ENCODE measurements at places on chromosomes 11 and 22.

DNA sequence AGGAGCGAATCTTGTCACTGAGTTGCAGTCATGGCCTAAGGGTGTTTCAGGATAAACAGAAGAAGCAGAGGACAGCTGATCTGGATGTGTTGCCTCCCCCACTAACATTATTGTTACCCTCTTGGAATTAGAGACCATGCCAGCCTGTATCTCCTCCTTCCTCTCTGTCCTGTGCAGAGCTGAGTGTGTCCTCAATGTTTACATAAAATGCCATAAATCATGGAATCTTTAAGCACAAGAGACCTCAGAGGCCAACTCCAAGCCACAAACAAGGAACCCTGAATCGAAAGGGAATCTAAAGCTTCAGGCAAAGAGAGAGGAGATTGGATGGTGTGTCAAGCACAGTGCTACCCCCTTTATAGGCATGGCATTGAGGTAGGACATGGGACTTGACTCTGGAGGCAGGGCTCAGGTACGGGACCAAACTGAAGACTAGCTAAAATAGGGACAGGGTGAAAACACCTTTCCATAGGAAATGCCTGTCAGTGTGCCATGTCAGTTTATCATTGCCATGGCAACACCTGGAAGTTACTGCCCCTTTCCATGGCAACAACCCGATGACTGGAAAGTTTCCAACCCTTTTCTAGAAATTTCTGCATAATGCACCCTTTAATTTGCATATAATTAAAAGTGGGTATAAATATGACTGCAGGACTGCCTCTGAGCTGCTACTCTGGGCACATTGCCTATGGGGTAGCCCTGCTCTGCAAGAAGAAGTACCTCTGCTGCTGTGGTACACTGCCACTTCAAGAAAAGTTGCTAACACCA is 489.7 kb downstream of the MIAT start:
- DNase-seq = no peak

GRCh38 chr11:101803651-101804050 is 111.2 kb upstream of the CEP126 start:
- no peak for DNase-seq

GRCh38 chr11:79362206-79362757 is 78.5 kb downstream of the TENM4 start:
- no peak for DNase-seq

DNA sequence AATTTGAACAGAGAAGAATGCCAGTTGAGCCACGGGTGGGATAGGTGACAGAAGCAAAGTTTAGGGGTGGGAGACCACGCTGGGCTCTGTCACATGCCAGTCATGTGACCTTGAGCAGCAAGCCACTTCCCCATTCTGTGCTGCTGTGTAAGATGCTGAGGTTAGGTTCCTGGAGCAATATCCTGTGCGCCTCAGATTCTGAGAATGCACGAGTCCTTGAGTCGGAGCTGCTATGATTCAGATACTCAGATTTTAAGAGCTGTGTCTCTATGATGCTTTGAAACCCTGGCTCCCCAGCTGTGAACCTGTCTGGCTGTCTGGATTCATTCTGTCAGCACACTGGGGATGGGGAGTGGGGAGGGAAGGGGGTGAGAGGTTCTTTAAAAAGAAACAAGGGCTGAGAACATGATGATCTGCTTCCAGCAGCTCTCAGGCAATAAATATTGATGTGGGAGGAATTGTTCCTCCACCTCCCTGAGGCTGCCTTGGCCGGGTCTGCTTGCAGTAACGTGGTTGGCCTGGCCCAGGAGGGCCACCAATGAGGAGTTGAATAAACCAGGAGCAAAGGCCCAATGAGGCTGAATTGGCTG is 24.0 kb downstream of the SLCO2B1 start:
- no peak for DNase-seq

DNA sequence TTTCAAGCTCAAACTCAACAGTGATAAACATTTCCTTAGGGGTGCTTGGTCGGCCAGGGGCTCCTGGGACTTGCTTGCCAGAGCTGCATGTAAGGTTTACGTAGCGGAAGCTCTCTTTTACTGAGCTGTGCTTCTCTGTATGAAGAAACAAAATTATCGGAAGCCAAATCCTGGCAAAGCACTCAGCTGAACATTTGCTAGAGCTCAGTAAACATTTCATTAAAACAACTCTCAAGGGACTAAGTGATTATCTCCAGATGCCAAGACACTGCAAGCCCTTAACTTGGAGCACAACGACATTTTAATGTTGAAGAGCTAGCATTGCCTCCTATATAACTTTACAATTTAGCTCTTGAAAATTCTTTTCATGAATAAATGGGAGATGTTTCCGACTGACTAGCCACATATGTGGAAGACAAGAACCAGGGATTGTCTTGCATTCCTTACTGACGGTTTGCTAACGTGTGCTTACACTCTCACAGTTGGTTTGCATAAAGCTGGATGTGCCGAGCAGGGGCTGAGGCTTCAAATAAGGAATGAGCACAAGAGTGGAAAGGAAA is 43.4 kb downstream of the SCUBE2 start:
- peak; percentile 65 for DNase-seq

GRCh38 chr22:37745548-37746365 is 48.9 kb downstream of the TRIOBP start:
- peak; percentile 82 for DNase-seq

- peak; percentile 64 for DNase-seq
Measured at GRCh38 chr11:88480223-88480622, 142.7 kb upstream of the CTSC start.

- no peak for DNase-seq
Measured at GRCh38 chr22:49103314-49104059, 724.2 kb downstream of the BRD1 start.

DNA sequence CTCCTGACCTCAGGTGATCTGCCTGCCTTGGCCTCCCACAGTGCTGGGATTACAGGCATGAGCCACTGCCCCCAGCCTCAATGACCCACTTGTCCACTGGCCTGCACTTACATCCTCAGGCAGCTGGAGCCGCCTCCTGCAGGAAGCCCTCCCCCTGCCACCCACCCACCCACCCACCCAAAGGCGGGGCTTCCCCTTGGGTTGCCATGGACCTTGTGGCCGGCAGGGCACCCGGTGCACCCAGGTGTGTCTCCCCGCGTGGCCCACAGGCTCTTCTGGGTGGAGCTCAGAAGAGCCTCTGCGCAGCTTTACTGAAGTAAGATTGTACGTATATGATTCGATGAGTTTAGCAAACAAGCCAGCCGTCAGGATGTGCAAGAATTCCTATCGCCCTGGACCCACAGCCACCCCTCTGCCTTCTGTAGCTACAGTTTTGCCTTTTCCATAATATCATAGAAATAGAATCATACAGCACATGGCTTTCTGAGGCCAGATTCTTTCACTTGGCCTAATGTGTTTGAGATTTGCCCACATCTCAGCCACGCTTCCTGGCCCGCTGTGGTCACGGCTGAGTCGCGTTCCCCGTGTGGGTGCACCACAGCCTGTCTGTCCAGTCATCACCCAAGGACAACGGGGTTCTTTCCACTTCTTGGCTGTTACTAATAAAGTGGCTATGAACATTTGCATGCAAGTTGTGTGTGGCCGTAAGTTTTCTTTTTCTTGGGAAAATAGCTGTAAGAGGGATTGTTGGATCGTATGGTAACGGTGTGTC is 5.3 kb upstream of the BRSK2 start:
- no peak for DNase-seq

GRCh38 chr11:69487849-69488542 is 6.5 kb downstream of the LINC01488 start:
- no peak for DNase-seq

DNA sequence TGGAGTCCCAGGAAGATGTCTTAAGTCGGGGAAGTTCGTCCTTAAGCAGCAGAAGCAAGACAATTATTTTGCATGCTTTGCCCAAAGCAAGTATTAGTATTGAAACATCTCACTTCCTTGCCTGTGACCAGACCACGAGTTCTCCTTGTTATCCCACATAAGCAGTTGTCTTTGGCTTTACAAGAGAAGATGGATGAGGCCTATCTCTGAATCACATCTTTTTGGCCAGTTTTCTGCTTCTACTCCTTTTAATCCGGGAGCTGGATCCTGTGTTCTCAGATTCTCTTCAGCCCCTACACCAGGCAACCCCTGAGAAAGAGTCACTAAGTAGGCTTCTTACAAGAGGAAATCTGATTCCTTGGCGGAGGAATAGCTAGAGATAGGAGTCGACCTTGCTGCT is 2.1 kb downstream of the SYT9 start:
- no peak for DNase-seq

- no peak for DNase-seq
Measured at GRCh38 chr22:40612291-40612751, 24.2 kb downstream of the MRTFA start.

DNA sequence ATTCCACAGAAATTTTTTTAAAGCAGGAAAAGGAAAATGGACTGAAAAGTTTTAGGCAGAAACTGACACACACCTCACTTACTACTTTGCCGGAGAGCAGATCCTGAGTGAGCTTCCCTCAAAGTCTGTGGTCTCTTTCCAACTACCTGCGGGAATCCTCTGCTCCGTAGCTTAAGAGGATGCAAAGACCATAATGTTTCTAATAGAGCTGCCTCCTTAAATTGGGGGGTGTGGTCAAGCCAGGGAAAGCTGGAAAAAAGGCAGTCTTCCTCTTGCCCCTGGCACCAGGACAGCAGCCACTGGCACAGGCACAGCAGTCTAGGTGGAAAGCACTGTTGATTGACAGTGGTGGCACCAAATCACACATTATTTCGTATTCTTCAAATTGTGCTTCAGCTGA is at the start of gene ETS1:
TSS of gene ETS1 (minus strand) at position 144 of the 400 bp plus-strand sequence. CDS start 14,428 bp downstream, outside the sequence.
- no peak for DNase-seq

- DNase-seq = no peak
Measured at GRCh38 chr11:8577791-8578581, 16.0 kb downstream of the STK33 start.

- DNase-seq = no peak
Measured at GRCh38 chr22:36562261-36562835, 33.4 kb upstream of the EIF3D start.

DNA sequence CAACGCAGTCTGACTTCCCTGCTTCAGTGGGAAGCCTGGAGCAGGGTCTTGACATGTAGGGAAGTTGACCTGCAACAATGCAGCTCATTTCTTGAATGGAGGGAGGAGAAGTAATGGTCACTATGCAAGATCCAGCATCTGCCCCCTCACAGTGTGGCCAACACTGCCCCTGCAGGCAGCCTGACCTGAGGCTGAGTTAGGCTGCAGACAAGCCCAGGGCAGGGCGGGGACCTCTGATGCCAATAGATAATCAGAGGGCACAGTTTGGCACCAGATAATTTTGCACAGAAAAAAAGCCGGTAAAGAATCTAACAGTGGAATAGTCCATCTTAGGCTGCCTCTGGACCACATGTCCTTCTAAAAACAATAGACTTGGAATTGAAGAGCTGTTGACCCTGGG is 182.3 kb downstream of the DSCAML1 start:
- no peak for DNase-seq

GRCh38 chr11:71158936-71159335 is 93.4 kb downstream of the SHANK2 start:
- no peak for DNase-seq

DNA sequence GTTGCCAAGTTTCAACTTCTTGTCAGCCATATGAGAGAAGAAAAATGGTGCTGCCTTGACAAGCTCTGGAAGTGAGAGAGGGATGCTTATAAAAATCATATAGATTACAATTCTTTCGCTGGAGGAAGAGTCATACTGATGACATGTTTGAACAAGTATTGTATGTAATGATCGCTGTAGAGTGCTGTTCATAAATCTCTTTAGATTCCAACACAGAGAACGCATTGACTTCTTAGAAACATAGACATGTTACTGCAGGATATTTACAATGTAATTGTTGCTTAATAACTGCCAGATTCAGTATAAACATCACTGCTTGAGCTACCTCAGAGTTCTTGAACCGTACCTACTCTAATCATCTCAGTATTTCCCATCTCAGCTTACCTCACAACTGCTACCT is 571.6 kb downstream of the LUZP2 start:
- DNase-seq = no peak

GRCh38 chr11:73137262-73137943 is 4.7 kb downstream of the FCHSD2 start:
- DNase-seq = no peak

DNA sequence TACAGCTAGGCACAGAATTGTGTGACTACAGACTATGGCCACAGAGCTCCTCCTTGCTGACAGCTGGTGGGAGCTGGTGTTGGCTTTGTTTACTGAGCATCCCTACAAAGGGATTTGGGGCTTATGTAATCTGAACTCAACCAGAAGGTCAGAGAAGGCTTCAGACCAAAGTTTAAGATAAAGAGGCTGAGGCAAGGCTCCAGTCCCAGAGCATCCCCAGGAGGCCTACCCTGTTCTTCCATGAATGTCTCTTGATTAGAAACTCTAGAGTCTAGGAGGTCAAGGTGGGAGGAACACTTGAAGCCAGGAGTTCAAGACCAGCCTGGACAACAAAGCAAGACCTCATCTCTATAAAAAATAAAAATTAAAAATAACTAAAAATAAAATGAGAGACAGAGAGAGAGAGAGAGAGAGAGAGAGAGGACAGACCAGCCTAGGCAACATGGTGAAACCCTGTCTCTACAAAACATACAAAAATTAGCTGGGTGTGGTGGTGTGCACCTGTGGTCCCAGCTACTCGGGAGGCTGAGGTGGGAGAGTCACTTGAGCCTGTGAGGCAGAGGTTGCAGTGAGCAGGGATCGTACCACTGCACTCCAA is 125.5 kb upstream of the SERPIND1 start:
- no peak for DNase-seq

DNA sequence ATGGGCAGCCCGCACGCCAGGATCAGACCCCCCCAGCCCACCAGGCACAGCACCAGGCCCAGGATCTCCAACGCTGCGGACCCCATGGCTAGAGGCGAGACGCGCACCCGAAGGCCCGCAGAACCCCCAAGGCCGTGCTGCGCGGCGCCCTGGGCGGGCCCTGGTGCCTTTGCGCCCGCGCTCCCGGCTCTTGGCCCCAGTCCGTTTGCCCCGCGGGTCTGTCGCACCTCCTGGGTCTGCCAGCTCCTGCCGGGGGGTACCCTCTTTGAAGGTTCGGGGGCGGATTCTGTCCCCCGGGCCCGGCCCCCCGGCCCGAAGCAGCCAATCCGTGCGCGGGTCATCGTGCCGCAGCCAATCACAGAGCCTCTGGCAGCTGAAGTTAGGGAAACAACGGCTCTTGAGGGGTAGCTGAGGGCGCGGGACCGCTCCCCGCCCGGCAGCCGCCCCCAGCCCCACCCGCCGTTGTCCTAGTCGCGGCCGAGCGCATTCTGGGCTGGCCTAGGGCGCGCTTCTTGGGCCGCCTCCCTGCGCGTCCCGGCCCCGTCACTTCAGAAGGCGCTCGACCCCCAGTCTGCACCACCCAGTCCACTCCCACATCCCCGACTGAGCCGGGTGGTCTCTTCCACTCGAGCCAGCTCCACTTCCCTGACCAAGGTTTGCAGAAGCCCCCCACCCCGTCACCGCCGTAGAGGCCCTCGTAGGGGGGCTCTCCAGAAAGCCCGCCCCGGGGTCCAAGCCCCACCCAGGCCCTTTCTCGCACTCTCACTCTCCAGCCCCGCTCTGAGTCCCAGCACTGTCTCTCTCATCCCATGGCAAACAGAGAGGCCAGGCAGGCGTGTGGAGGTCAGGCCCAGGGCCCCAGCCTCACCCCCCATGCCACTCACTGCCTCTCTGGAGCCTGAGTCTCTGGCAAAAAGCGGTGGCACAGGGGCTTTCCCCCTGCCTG is at the start of gene CLDN5:
TSS of gene CLDN5 (minus strand) at position 241 of the 946 bp plus-strand sequence. CDS start at position 86, 155 bp downstream.
- DNase-seq = no peak

GRCh38 chr11:117479372-117479771 is 151.7 kb downstream of the CEP164 start:
- no peak for DNase-seq

GRCh38 chr22:46738647-46739093 is 618 bp upstream of the CERK start:
- DNase-seq = no peak

GRCh38 chr11:17770917-17771316 is 36.3 kb downstream of the KCNC1 start:
- no peak for DNase-seq
